Stimulated activated CD4-positive, alpha-beta T cell treated with anti-CD3 and anti-CD28 coated beads, Interleukin-12 subunit alpha, Interleukin-12 subunit beta, amount 100 ng/mL, for 48 hours (primary cell): ENCODE measurements at places on chromosomes 5 and 9.

DNA sequence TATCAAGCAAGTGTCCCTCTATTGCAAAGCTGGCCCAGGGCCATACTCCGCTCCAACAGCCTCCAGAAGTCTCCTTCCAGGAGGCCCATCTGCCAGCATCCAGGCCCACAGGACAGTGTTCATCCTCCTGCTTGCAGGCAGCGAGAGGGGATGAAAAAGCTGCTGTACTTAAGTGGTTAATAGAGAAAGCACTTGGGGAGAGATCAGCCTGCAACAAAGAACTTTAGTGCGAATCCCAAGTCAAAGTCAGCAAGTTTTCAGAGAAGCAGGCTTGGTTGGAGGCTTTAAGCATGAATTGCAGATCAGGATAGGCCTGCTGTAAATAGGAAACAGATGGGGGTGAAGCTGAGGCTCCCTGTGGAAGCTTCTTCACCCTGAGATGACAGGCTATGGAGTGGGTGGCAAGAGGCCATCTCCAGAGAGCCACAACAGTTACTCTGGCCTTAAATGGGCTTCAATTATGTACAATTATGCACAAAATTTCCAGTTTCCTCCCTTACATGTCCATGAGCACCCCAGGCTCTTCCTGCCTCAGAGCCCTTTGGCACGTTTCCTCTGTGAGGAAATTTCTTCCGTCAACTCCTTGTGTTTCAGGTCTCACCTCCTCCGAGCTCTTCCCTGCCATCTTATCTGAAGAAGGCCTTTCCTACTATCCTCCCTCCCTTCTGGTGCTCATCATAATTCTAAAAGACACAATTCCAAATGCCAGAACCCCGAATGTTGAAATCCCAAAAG, 98.0 kb upstream of the NR3C1 start:
- DNase-seq = no peak

DNA sequence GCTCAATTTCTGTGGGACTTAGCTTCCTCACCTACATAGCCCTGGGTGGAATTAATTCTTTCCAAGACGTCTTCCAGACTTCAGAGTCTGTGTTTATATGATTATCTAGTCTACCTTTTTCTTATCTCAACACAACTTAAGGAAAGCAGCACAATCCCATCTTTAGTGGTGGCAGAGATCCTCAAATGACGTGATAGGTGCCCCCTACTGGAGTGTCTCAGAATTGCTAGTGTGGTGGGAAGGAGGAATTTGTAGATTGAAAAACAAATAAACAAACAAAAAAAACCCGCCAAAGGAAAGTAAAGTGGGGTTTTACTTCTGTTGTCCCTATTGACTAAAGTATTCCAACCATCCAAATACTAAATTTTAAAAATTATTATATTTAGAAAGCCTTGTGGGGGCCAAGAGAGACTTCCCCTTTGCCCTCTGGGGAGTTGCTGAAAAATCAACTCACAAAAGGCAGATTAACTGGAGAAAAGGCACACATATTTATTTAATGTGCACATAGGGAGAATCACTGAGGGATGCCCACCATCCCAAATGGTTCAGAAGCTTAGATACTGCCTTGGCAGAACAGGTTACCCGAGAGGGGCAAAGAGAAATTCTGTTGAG, 283.3 kb downstream of the TMEM167A start:
- DNase-seq = peak; percentile 34

GRCh38 chr9:87371795-87372355, 125.8 kb upstream of the DAPK1 start:
- no peak for DNase-seq

DNA sequence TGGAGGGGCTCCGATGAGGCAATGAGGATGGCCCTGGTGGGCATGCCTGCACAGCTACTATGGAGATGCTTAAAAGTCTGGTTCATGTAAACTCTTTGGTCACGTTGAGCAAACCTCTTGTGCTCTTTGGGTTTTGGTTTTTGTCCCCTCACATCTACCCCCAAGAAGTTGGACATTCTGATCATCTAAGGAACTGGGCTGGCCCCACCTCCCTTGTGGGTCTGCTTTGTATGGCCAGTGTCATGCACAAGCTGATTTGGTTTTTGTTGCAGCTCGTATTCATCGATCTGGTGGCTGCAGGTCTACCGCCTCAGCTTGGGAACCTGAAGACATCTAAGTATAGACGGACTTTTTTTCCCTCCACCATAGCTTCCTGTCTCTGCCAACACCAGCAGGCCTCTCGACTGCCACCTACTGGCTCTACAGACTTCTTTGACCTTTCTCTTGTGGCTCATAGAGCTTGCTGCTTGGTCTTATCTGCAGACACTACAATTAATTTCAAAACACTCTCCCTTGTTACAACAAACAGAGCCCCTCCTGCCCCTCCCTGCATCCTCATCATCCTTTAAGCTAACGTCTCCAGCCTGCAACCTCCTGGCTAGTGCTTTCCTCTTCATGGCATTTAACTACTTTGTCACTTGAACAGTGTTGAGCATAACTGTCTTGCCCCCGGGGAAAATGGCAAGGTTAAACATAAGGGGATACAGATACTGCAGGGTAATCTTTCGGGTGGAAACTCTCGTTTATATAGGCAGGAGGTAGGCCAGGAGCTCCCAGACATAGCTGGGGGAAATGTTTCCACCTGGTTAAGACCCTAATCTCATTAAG, 34.5 kb downstream of the TSTD2 start:
- peak; percentile 57 for DNase-seq

- DNase-seq = peak; percentile 13
These were observed 315.6 kb downstream of the MTRR start for GRCh38 chr5:8184455-8185063.

DNA sequence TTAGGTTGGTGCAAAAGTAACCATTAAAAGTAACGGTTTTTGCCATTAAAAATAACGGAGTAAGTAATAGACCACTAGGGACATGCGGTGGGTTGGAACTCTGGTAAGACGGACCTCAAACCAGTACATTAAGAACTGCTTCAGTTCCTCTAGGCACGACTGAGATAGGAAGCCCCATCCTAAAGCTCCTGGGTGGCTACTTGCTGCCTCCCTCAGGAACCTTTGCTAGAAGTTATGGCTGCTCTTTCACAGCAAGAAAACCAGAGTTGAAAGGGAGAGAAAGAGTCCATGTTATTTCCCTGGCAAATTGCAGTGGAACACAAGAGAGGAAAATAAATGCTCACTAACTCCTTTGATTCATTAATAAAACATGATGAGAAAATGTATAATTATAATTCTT, 47.6 kb downstream of the MCTP1 start:
- DNase-seq = no peak
